ENCODE measurements at places on chromosomes 12 and 14.

- no peak for DNase-seq
Observed at GRCh38 chr12:121905746-121906145, 12.6 kb upstream of the CFAP251 start.

- DNase-seq: no peak
Observed at GRCh38 chr12:50317203-50317602, 33.9 kb upstream of the LIMA1 start.

DNA sequence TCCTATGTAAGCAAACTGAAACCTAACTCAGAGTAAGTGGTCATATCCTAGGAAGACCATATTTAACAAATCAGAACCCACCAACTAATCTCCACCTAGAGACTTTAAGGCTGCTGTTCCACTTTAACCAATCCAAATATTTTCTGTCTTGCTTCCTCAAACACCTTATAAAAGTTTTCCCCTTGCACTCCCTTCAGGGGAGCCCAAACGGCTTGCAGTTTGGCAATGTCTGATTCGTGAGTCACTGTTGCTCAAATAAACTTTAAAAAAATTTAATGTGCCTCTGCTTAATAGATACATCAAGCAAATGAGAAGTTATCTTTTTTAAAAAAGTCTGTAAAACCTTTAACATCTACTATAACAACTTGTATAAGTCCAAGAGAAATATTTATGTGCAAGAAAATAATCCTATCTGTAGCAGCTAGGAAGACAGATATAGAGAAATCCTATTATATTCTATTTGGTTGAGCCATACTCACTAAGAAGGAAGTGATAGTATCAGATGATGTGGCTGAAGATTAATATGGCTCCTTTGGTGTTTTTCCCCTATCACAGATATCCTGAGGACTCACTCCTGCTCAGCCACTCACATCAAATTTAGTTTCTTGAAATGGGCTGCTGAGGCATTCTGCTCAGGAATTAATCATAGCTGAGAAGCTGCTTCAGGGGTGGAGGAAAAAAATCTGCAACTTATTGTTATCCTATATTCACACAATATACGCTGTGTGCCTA, 65.1 kb upstream of the DUSP6 start:
- no peak for DNase-seq

DNA sequence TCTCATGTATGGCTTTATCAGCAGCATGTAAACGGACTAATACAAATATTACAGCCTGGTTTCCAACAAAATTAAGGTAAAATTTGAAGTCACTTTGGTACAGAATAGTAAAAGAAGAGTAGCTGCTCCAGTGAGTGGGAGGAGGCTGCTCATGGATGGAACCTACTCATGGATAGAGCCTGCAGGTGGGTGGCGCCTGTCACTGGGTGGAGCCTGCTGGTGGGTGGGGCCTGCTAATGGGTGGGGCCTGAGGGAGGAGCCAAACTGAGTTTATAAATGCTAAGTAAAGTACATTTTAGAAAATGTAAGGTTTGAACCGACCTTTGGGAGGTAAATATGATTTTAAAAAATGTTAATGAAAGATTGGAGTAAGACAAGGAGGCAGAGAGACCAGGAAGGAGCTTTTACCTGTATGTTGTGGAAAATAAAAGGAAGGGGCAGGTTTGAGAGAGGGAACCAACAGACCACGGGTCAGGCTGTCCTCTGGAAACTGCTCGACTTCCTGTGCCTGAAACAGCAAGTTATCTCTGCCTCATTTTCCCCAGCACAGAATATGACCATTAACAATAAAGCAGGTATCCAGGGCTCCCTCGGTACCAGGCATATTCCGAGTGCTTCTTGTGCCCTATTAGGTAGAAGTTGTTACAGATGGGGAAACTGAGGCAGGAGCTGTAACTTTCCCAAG, 55.9 kb upstream of the SEL1L start:
- no peak for DNase-seq

GRCh38 chr14:38339696-38340095, 83.8 kb upstream of the CLEC14A start:
- DNase-seq: no peak

DNA sequence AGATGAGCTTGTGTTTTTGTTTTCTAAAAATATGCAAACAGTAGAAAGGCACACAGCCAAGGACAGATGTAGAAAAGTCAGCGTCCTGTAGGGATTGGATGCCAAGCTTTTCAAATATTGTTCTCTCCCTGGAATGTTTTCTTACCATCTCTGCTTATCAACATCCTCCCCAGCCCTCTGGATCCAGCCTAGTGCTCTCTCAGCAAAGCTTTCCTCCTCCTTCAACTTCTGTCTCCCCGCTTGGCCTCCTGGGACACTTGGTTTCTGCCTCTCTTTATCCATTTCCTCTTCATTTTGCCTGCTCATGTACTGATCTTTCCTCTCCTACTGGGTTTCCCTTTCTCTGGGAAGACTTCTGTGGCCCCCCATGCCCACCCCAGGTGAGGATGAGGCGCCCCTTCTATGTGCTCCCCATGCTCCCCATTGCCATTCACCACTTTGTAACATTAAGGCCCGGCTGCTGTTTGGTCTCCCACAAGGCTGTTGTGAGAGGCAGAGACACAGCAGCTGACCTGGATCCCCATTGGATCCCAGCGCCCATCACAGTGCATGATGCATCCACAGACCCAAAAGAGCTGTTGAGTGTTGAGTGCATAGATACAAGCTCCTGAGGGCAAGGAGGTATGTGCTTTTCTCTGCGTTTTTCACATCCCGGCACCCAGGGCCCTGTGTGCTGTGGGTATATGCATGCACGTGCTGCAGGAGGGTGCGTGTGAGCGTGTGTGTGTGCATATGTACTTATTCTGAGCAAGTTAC, 38.2 kb downstream of the EVL start:
- DNase-seq: no peak

DNA sequence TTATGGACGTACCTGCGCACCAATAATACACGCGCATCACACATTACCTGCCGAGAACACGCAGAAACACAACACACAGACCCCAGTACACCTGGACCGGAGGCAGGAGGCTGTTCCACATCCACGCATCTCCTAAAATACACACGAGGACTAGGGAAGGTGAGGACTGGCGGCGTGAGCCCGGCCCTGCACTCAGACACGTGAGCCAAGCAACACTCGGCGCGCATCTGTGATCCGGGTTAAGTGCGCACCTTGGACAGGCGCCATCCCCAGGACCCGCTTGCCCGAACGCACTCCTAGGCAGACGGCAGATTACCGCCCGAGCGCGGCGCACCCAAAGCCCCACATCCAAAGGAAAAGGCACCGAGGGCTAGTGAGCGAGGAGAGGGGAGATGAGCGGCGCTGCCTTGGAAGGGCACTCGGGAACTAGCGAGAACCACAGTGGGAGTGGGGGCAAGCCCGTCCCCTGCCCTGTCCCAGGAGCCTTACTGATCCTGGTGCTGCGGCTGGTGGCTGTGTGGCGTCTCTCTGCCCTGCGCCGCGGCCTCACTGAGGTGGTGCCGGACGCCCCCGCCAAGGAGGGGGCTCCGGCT, 417 bp downstream of the GLS2 start:
- DNase-seq: no peak

- no peak for DNase-seq
Observed at GRCh38 chr12:78636231-78636855, 228.2 kb upstream of the SYT1 start.

GRCh38 chr14:50263321-50263720, 31.9 kb upstream of the SOS2 start:
- DNase-seq: no peak

GRCh38 chr14:87461704-87462103, 531.3 kb downstream of the GALC start:
- no peak for DNase-seq

DNA sequence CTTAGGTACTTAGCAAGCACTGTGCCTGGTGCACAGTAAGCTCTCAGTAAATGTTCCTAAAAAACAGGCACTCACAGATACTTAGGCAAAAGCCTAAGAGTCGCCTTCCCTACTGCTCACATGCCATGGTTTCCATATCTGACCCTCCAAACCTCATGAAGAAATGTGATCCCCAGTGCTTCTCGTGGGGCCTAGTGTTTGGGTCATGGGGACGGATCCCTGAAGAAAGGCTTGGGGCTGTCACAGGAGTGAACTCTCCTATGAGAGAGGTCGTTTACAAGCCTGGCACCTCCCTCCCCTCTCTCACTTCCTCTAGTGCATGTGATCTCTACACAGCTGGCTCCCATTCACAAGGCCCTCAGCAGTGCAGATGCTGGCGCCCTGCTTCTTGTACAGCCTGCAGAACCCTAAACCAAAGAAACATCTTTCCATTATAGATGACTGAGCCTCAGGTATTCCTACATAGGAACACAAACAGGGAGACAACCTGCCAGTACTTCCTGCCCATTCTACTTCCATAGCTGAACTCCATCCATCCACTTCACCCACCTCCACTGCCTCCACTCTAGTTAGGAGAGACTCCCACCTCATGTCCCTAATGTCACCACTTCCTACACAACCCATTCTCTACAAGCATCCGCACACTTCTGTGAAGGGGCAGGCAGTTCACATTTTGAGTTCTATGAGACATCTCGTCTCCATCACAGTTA, 2.9 kb downstream of the SLC15A4 start:
- DNase-seq: no peak

- no peak for DNase-seq
Observed at GRCh38 chr12:53233671-53234121, 1.7 kb upstream of the RARG start.

- DNase-seq: no peak
Observed at GRCh38 chr12:92558215-92558773, 144.5 kb upstream of the PLEKHG7 start.

DNA sequence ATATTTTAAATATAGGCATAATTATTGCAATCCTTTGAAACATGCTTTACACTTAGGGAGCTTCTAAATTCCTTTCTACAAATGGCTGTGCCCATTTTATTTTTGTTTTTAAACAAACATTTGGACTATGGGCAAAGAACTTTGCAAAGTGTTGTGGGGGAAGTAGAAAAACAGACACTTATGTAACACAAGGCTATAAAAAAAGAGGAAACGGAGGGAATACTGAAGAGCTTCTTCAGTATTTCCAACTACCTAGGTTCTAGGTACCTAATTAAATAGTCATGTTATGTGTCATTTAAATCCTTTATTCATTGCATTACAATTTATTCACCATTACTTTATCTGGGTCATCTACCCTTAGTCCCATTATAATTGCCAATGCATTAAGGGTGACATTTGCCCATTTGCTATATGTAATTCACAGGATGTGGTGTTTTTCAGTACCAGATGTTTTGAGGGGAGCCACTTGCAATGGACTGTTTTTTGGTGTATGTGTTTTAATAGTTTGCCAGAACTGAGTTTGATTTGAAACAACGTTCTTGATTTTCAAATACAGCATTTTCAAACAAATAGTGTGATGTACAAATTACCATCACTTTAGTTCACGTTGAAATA, 1.5 kb upstream of the MSRB3 start:
- DNase-seq: no peak

DNA sequence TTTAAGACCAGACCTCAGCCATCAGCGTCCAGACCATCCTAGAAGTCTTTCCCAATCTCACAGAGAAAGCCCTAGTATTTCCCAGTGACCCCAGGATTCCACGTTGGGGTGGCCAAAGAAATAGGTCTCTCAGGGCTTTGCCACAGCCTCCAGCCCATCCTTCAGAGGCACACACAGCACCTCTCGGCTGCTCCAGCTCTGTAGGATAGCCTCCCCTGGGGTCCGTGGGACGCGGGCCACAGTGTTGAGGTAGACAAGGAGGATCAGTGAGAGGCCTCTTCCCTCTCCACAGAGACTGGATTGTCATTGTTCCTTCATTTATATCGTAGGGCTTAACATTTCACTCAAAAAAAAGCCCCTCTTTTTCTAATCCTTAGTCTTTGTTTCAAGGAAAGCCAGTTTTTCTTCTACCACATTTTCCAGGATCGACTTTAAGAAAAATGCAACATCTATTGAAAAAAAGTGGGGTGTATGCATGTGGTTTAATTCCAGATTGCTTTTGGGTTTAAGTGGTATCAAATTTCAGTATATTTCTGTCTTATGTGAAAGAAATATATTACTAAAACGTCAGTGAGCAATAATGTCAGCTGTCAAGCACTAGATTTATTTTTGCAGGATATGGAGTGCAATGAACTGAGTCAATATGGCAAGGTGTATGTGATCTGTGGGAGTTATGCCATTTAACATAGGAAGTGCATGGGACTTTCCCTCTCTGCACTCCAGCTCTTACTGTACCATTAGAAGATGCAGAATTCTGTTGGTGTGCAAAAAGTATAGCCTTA, 187.5 kb downstream of the MSRB3 start:
- DNase-seq: no peak

DNA sequence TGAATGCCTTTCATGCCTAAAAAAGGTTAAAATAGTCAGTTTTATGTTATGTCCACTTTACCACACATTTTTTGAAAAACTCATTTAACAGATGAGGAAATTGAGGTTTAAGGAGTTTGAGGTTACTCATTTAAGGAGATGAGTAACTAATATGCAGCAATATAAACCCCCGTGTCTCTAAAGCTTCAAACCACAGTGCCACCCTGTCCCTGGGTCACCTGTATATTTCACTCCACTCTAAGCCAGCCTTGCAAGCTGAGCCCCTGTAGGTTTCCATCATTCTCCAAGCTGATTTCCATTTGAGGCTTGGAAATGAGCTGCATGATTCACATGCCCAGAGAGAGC, 64.4 kb downstream of the NUAK1 start:
- DNase-seq: no peak

DNA sequence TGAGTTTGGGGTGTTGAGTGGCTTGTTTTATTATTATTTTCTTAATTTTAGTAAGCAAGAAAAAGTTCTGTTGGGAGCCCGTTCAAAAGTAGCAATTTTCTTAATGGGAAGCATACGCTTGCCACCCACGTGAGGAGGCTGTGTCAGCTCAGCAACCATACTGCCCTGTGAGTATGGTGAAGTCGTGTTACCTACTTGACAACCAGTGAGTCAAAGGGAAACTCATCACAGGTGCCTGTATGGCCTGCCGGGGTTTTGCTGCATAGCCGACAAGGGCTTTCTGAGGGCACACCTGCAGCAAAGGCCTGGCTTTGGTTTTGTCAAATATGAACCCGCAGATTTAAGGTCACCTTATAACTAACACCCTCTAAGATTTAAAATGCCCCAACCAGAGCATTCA, 31.1 kb downstream of the PITPNM2 start:
- DNase-seq: no peak

- DNase-seq: no peak
Observed at GRCh38 chr14:101233021-101233366, 328.3 kb upstream of the DIO3 start.

- DNase-seq: no peak
Observed at GRCh38 chr12:64278421-64278820, 56.3 kb upstream of the KICS2 start.

GRCh38 chr14:96176275-96176674, 28.4 kb upstream of the BDKRB2 start:
- no peak for DNase-seq

DNA sequence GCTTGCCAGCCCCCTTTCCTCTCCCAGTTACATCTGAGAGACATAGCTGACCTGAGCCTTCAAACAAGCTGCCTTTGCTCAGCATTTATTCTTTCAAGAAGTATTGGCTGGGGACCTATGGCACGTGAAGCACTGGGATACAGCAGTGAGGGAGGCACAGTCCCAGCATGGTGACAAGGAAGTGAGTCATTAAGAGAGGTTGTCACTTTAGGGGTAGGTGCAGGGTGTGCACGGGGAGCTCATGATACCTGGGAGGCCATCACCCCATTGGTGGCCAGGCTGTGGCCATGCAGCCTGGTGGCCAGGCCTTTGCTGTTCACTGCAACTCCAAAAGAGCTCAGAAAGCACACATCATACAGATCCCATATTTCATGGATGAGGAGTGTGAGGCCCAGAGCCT, 5.7 kb upstream of the KRT75 start:
- DNase-seq: no peak

- peak; percentile 64 for DNase-seq
Observed at GRCh38 chr14:100341301-100342031, 18.3 kb downstream of the SLC25A47 start.

Data from glomerular endothelial cell (primary cell).